ENCODE measurements at places on chromosomes 11 and 22.

DNA sequence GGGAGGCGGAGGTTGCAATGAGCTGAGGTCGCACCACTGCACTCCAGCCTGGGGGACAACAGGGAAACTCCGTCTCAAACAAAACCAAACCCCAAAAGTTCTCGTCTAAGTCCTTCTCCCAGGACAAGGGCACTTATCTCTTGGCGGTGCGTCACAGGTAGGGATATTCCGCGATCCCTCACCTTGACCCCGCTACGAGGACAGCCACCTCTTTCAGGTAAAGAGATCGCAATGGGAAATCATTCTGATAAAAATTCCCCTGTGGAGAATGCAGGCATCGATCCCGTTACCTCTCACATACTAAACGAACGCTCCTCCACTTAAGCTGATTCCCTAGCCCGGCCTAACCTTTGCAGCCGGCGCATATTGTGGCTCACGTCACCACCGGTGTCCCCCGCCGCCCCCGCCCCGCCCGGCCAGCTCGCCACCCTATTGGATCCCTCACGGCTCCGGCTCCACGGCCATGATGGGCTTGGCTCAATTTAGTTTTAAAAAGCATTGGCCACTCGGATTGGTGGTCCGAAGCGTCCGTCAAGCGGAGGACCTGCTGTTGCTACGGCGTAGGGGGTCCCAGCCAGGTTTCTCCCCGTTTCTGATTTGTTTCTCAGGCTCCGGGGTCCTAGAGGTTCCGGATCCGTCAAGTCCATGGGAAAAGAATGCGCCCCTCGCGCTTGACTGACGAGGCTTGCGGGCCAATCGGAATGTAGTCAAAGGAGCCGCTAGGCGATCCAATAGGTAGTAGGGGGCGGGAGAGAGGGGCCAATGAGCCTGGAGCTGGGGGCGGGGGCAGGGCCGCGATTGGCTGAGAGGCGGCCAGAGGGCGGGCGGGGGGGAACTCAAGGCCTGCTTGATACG, 439 bp upstream of the PPP6R3 start:
- peak; percentile 99 for DNase-seq

GRCh38 chr22:36151006-36151595, 9.5 kb downstream of the APOL3 start:
- no peak for DNase-seq

GRCh38 chr11:60857378-60858232, 1.9 kb upstream of the PTGDR2 start:
- DNase-seq = no peak

DNA sequence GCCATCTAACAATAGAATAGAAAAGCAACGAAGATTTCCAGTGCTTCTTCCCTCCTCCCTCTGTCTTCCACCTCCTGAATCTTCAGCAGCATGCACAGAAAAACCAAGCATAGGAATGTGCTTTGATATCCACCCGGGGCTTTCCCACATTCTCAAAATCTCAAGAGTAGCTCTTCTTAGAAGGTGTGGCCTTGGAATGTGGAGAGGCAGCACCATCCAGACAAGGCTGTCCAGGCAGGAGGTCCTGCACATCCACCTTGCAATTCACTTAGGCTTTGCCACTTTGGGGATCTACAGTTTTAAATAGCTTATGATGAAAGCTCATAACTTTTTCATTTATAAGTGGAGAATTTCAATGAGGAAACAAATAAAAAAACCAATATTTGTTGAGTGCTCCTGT, 72.9 kb downstream of the KIRREL3 start:
- DNase-seq = peak; percentile 49

- DNase-seq = no peak
These were observed 1145.2 kb downstream of the BRD1 start for GRCh38 chr22:48682504-48682903.

- DNase-seq = no peak
These were observed 246.1 kb downstream of the OR4C45 start for GRCh38 chr11:50278756-50279155.

- DNase-seq = no peak
These were observed 79.1 kb downstream of the LRRC32 start for GRCh38 chr11:76591416-76591815.

DNA sequence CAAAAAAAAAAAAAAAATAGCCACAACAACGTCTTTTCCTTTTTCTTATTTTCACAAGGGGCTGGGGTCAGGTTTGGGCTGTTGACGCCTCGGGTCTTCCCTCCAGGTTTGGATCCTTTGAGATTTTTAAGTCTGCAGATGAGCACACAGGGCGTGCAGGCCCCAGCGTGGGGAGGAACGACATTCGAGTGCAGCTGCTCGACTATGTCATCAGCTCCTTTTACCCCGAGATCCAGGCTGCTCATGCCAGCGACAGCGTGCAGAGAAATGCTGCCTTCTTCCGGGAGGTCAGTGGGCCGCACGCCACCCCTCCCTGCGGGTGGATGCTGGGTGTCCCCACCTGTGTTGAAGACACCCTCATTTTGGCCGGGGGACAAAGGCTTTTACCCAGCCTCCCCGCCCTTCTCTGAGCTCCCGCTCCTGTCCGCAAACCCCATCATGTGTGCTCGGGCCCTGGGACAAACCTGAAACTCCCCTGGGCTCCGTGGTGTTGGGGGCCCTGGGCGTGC, 7.7 kb downstream of the SELENOO start:
- DNase-seq = no peak

DNA sequence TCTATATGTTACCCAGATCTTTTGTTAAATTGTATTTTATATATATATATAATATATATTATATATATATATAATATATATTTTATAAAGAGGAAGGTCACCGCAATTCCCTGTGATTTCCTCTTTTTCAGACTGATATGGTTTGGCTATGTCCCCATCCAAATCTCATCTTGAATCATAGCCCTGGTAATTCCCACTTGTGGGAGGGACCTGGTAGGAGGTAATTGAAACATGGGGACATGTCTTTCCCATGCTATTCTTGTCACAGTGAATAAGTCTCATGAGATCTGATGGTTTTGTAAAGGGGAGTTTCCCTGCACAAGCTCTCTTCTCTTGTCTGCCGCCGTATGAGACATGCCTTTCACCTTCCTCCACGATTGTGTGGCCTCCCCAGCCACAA, 157.6 kb downstream of the RAB38 start:
- DNase-seq = no peak

DNA sequence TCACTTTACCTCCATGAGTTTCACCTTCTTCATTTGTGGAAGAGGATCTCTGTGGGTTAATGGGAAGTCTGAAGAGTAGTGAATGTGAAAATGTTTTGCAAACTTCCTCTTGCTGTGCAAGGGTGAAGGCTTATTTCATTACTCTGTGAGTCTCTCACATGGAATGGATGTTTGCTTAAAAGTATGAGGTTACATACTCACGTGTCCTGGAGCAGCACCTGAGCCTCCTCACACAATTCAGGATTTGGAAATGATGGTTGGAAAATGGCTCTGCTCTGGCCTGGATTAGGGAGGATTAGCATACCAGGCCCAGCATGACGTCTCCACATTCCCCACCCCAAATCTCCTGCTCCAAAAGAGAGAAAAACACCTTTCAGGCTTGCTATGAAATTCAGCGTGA, 4.8 kb downstream of the GRAMD1B start:
- no peak for DNase-seq

- DNase-seq = peak; percentile 25
These were observed 32.7 kb upstream of the TMEM41B start for GRCh38 chr11:9347100-9347499.

Data from astrocyte (in vitro differentiated cells and primary cell).